NCI-H460 (cell line): ENCODE measurements at places on chromosomes 12 and 14.

DNA sequence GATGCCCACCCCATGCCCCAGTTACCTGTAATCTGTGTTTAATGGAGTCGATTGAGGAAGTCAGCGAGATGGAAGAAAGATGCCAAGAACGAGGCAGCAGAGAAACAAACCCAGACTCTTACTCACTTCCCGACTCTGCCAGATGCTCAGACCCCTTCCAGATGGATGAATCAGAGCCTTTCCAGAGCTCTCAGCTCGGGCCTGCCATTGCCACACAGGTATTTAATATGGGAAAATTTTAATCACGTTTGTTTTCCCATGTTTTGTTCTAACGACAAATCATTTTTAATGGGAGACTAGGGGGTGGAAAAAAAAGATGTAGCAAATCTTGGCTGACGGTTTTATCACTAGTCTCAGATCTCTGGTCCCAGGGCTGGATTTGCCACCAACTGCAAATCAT is 72.5 kb upstream of the SRRM4 start:
- no peak for DNase-seq

DNA sequence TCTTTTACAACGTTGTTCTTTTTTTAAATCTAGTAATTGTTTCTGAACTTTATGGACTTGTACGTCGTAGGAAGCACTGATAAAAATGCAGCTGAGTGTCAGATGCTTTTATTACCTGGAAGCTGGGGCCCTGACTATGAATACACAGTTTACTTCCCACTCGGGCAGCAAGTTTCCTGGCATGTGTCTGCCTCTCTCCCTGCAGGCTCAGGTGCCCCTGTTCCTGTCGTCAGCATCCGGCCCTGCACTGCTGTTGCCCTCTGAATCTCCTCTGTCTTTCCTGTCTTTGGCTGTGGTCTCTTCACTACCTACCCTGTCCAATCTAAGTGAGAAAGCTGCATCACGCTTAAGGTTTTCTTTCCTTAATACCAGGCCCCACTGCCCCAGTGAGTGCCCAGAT is 75.8 kb downstream of the PELI2 start:
- DNase-seq, result no peak

- no peak for DNase-seq
Measured at GRCh38 chr12:111322336-111323250, 46.3 kb downstream of the PHETA1 start.

DNA sequence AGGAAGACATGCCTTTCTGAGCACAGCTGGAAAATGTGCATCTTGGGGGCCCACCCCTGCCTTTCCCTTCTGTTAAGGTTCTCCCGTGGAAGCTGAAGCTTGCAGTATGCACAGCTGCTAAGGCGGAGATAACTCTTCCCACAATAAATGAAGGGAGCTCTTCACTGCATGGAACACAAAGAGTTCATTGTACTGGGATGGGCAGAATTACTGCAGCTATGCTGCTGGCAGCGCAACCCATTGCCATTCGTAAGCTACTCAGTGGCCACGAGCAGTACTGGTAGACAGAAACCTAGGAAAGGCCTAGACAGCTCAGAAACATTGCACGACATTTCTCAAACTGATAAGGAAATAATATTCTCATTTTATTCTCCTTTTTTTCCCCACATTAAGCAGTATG is 310.2 kb downstream of the MDGA2 start:
- no peak for DNase-seq

- DNase-seq, result no peak
Measured at GRCh38 chr12:58833853-58834252, 86.5 kb downstream of the LRIG3 start.
